ENCODE measurements at places on chromosomes 3 and 15.
A peak's percentile ranks its signal among the peaks of the same experiment; 100 is the strongest.

DNA sequence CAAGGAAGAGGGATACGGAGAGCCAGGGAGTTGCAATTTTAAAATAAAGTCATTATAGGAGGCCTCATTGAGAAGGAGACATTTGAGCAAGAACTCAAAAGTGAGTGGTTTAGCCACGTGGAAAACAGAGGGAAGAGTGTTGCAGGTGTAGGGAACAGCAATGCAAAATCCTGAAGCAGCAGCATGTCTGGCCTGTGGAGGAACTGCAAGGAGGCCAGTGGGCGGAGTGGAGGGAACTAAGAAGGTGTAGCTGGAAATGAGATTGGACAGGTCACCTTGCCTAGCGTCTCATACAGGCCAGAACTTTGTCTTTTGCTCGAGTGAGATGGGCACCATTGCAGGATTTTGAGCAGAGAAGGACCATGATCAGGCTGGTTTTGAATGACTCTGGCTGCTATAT is 34.9 kb downstream of the SAXO2 start:
- DNase-seq: no peak

DNA sequence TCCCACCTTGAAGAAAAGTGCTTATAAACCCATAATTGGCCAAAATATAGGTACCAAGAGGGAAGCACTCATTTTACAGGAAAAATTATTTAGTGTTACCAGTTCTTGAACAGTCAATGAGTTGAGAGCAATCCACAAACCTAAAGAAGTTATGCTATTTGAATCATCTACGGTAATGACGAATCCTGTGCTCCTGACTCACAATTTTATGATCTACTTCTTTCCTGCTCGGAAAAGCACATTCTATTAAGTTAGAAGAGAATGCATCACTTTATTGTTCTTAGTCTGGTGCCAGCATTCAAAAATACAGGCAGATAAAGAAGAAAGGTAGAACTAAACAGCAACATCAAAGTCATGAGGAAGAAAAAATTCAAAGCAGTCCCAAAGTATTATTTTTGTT is 33.2 kb downstream of the CHRM5 start:
- no peak for DNase-seq

DNA sequence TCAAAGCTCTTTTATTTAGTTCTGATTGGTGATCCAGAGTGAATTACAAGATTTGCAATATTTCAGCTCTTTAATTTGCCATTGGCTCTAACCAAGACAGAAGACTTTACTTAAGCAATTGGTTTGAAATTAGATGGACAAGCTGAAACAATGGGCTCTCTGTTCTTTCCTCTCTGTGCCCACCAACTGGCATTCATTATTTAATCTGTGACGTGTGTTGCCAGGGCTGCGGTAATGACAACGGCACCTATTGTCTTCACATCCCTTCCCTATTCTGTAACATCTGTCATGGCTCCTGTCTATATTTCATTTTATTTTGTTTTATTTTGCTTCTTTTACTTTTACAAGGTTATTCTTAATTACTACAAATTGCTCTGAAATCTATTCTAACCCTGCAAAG is 33.9 kb downstream of the PLD1 start:
- DNase-seq: no peak

- no peak for DNase-seq
Observed at GRCh38 chr15:62828364-62828763, 214.2 kb upstream of the TPM1 start.

GRCh38 chr3:64290864-64291263 is 65.6 kb upstream of the PRICKLE2 start:
- peak; percentile 9 for DNase-seq

GRCh38 chr3:47849186-47849698 is 46.3 kb downstream of the DHX30 start:
- DNase-seq: no peak

DNA sequence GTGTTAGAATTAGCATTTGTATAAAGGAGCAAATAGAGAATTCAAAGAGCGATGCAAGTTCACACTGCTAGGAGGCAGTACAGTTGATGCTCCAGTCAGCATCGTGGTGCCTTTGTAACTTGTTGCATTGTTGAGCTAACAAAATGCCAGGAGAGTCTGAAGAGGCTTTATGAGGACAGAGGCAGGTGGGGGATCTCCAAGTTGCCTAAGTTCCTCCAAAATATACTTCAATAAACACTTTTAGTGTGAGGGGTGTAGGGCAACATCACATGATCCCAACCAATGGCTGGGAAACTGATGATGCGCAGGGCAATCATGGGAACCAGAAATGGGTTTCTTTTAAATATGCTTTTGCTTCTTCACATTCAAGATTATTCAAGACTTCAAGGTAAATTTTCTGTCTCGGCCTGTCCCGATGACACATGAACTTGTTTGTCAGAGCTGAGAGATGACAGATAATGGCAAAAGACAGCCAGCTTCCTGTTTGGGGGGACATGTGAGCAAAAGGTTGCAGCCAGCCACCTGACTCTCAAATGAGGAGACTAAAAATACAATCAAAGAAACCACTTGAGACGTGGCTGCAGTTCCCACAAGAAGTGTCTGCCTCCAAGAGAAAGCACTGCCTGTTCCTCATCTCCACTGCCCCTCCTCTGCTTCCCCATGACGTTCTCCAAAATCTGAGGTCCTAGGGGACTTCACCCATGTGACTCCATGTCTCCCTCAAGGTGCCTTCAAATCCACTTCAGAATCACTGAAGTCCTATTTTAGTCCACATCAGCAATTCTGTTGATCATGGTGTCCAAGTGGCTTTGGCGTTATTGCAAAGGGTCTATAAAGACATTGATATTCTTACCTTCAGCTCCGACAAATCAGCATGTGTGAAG is 39.3 kb downstream of the KLHL6 start:
- no peak for DNase-seq

GRCh38 chr15:99181545-99181971 is 67.8 kb downstream of the TTC23 start:
- DNase-seq: no peak

GRCh38 chr3:129132097-129132866 is 10.7 kb upstream of the RAB43 start:
- DNase-seq: no peak

GRCh38 chr3:143060906-143061305 is 58.7 kb upstream of the CHST2 start:
- DNase-seq: no peak

DNA sequence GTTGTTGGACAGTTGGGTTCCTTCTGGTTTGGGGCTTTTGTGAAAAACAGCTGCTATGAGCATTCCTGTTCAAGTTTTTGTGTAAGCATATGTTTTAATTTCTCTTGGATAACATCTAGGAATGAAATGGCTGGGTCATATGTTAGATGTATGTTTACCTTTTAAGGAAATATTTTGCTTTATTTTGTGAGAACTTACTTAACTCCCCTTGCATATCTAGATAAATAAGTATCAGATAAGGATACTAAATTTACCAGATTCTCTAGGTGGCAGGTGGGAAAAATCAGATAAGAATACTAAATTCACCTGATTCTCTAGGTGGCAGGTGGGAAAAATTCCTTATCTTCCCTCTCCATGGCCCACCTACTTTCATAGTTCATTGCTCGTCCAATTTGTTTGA is 1.1 kb upstream of the PLS1 start:
- peak; percentile 73 for DNase-seq

GRCh38 chr3:146896711-146897110 is 291.6 kb upstream of the PLSCR5 start:
- peak; percentile 65 for DNase-seq

DNA sequence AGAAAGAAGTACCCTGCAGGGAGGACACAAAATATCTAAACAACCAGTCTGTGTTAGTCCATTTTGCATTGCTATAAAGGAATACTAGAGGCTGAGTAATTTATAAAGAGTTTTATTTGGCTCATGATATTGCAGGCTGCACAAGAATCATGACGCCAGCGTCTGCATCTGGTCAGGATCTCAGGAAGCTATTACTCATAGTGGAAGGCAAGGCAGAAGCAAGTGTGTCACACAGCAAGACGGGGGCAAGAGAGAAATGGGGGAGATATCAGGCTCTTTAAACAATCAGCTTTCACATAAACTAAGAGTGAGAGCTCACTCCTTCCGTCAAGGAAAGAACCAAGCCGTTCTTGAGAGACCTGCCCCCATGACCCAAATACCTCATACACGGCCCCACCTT is 614.8 kb downstream of the ZIC1 start:
- DNase-seq: no peak

DNA sequence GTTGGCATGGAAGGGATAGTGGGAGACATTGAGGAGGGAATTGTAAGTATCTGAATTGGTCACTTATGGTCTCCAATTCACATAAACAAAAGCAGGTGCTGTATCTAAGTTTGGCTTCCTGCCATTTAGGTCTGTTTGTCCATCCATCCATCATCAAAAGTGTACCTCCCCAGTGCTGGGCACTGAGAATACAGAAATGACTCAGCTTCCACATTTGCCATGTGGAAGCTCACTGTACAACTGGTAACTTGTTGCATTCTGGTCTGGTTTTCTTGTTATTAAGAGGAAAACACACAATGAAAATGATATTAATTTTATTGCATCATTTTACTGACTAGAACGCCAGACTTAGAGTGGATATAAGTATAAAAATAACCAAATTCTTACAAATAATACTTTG is 30.9 kb upstream of the MUC13 start:
- no peak for DNase-seq

DNA sequence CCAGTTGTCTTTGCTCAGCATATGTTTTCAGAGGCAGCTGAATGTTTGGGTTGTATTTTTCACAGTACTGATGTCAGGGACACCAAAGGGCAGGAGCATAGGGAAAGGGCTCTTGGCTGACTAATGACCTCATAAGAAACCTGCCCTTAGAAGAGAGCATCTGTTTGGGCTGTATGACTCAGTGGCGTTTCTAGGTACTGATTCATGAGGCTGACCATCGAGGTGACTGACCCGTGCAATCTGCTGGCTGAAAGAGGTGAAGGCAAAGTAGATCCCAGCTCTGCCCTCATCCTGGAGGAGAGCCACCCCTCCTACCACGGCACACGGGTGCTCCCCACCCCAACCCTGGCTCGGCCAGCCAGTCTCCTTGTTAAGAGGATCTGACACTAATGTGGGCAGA is 8.3 kb downstream of the LMCD1 start:
- peak; percentile 80 for DNase-seq

GRCh38 chr15:69893086-69893485 is 204.6 kb downstream of the TLE3 start:
- DNase-seq: no peak

GRCh38 chr3:79253271-79253670 is 514.5 kb downstream of the ROBO1 start:
- DNase-seq: no peak

DNA sequence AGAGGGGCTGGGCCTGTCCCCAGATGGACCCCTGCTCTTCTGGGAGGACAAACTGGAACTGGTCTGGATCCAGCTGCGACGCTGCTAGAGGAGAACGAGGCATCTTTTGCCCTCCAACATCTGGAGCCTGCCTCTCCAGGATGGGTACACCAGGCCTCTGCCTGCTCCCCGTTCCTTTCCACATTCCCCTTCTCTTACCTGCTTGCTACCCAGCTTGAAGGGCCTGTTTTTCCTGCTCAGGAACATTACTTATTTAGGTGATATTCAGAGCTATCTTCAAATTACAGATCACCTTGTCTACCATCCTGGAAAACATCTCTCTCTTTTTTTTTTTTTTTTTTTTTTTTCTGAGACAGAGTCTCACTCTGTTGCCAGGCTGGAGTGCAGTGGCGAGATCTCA is 64.0 kb downstream of the CHRD start:
- DNase-seq: peak; percentile 71

DNA sequence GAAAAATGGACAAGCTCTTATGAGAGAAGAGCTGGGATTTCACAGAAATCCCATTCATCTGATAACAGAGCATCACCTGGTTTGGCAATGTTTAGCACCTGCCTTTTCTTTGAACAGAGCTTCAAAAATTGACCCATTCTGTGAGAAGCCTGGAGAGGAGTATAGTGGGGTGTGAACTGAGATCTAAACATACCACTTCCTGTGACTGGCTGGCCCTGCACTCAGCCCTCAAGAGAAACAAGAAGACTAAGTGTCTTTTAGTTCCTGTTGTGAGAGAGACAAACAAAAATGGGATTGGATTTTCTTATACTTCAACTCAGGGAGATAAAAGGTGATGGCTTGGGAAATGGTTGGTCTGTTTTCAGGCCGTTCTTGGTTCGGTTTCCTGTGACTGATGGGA is 1060.2 kb downstream of the ROBO1 start:
- no peak for DNase-seq

DNA sequence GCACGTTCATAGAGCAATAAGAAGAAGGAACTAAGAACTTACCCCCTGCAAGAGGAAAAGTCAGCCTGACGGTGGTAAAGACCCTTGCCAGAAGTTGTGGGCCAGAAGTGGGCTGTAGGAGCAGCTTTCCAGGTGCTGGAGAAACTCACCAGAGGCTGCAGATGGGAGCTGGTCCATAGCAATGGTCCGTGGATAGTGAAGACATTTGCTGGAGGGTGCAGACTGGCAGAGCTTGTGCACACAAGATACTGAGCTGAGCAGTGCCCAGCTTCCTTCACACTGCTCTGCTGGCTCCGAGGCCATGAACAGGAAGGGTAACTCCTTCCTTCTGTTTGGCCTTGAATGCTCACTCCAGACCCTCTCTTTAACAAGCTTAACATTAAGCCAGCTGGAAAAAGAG is 149.8 kb upstream of the BNIP2 start:
- no peak for DNase-seq

GRCh38 chr3:176469694-176470205 is 727.5 kb downstream of the TBL1XR1 start:
- peak; percentile 3 for DNase-seq

- DNase-seq: no peak
Observed at GRCh38 chr15:48185529-48185928, 5.9 kb upstream of the CTXN2 start.

DNA sequence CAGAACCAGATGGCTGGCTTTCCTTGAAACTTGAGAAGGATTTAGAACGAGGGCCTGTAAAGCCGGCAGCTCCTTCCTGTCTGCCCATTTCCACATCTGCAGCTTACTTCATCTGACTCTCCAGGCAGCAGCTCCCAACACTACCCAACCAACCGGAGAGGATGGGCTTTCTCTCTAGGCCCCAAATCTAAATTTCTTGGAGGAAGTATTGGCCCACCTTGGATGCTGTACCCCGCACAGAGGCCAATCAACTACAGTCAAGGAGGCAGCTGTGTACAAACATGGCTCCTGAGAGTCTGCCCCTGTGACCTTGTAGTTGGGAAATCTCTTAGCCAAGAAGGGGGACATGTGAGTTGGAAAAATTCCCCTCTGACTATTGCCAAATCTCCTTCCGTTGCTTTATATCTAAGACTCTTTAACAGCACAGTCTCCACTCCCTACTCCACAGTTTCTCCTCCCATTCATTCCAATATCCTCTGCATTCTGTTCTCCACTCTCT is 8.0 kb upstream of the ACAP2 start:
- DNase-seq: peak; percentile 12

DNA sequence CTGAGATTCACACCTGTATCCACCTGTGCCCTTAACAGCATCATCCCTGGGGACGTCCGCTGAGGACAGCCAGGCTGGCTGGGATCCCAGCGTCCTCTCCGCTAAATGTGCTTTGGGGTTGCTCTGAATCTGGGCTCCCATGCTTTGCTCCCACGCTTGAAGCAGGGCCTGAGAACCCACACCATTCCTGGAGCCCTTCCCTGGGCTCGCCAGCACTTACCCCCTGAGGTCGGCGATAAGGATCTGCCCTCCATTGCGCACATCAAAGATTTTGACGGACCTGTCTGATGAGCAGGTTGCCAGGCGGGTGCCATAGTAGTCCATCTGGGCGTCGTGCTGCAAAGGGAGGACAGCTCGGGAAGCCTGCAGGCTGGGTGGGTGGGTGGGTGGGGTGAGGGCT is 5.8 kb downstream of the SEC13 start:
- DNase-seq: no peak
